ENCODE measurements at places on chromosomes 11 and 22.

DNA sequence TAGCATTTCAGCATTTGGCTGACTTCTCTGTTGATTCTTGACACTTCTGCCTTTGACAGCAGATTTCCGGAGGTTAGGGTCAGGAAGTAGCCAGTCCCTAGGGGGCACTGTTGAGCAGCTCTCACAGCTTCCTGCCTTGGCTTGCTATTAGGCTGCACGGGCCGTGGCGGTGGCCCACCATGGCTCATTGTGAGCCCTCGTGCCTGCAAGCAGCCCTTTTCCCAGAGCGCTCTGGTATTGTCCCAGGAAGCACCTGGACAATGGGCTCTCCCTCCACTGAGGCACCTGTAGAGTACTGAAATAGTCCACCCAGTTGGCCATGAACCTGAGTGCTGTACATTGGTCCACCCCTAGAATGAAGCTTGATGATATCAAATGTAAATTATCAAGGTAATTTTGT lies 100.2 kb upstream of the GAL start:
- peak; percentile 72 for DNase-seq

DNA sequence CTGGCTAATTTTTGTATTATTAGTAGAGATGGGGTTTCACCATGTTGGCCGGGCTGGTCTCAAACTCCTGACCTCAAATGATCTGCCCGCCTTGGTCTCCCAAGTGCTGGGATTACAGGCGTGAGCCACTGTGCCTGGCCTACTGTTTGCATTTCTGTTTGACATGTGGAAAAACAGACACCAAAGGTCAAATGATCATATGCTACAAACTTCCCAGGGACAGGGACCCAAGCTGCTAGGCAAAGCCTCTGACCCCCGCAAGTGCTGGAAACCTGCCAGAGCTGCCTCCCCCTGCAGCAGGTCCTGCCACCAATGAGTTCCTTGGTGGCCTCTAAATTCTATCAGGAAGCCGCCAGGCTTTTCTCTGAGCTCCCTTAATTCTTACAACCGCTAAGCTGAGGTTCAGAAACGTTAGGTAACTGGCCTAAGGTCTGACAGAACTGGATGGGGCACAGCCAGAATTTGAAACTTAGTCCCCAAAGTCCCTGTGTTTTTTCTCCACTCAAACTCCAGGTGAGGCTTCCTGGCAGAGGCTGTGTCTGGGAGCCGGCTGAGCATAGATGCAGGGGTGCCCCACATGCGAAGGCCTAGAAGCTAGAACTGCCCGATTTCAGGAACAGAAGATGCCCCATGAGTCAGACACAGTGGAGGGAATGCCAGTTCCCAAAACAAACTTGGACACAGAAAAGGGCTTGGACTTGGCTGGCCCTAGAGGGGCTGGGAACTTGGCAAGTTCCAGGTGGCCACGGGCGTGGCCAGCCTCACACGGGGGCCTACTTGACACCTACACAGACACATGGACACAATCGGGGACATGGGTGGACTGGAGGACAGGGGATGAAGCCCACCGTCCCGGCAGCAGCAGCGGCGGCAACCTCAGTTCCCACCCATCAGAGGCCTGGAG lies 7.4 kb downstream of the CSNK1E start:
- DNase-seq = no peak

DNA sequence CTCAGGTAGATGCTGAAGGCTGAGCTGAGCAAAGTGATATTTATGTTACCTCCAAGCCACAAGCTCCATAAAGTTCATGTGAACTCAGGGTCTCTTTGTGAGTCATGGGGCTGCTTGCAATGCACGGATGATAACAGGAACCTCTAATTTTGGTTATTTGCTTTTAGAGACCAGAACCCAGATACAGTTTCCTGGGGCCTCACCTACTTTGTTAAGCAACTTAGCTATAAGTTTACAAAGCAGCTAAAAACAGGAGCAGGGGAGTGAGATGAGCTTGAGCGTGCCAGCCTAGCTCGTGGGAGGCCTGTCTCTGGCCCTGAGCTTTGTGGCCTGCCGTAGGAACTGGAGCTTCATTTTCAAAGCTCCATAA lies 29.2 kb downstream of the SREBF2 start:
- peak; percentile 22 for DNase-seq

GRCh38 chr11:119422809-119423508 lies at the start of gene THY1:
Gene THY1, minus strand, starts transcription at chr11:119423172. Its CDS starts 2,267 bp downstream, at chr11:119420905.
- peak; percentile 66 for DNase-seq

GRCh38 chr11:1771700-1772099 lies 8.0 kb upstream of the CTSD start:
- DNase-seq = no peak

GRCh38 chr11:26537341-26537740 lies 34.7 kb downstream of the MUC15 start:
- no peak for DNase-seq

DNA sequence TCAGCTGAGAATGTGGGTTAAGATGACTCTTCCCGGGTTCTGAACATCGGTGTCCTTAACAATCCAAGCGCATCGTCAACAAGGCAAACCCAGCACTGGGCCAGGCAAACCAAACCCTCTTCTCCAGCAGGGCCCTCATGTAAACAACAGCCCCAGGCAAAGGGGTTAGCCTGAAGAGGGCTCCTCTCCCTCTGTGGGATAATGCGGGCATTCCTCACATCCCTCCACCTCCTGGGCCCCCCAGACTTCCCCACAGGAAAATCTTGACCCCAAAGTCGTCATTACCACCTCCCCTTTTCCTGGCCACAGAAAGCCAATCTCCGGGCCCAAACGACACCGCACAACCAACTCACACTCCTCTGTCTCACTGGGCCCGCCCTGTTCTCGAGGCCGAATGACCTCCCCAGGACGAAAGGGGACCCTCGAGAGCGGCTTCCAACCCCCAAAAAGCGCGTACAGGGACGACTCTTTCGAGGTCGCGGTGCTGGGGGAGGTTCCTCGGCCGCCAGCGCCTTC lies 566 bp downstream of the DDB1 start:
- DNase-seq = no peak

GRCh38 chr22:17579535-17579981 lies 16.3 kb downstream of the SLC25A18 start:
- DNase-seq = no peak

DNA sequence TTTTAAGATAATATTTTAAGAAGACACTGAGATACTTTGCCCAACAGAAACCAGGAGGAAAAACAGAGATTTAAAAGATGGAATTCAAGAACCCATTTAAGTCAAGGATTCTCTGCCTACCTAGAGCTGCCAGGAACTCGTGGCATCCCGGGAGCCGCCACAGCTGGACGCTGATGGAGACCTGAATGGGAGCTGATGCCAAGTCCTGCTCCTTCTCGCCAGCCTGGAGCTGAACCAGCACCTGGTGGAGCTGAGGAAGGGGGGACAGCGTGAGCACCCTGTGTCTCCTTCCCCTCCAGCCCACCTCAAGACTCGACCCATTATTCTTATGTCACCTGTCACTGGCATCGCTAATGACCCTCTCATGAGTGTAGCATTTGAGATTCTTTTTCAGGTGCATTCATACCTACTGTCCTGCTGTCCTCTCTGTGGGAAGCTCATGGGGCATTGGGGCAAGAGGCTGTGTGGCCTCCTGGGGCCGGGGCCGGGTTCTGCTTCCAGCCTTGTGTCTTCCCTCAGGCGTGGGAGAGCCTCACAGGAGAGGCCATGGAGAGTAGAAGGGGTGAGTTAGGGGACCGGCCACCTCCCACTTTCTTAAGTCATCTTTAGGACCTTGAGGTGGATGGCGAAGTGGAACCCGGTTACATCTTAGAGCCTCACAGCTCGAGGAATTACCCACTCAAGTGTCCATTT lies 70.8 kb upstream of the PITPNB start:
- no peak for DNase-seq

DNA sequence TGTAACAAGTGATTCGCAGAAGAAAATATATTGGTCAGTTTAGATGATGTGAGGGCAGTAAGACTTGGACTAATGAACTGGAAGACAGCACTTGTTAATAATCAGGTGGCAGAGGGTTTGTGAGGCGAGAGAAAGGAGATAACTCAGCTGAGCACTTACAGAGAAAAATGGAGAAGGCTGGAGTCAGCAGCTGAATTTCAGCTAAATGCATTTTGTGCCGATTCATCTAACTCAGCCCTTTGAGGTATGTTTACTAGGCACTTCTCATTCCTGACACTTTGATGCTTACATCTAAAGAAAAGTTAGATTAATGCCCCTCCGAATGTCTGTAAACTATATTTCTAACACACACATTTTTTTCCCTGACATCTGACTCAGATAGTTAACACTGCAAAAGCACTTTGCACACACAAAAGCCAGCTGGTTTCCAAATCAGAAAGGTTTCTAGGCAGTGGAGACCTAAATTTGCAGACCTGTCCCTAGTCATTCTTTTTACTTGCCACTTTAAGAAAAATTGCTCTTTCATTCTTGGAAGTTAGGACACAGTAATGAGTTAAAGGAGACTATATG lies 859.5 kb upstream of the CCDC90B start:
- no peak for DNase-seq

DNA sequence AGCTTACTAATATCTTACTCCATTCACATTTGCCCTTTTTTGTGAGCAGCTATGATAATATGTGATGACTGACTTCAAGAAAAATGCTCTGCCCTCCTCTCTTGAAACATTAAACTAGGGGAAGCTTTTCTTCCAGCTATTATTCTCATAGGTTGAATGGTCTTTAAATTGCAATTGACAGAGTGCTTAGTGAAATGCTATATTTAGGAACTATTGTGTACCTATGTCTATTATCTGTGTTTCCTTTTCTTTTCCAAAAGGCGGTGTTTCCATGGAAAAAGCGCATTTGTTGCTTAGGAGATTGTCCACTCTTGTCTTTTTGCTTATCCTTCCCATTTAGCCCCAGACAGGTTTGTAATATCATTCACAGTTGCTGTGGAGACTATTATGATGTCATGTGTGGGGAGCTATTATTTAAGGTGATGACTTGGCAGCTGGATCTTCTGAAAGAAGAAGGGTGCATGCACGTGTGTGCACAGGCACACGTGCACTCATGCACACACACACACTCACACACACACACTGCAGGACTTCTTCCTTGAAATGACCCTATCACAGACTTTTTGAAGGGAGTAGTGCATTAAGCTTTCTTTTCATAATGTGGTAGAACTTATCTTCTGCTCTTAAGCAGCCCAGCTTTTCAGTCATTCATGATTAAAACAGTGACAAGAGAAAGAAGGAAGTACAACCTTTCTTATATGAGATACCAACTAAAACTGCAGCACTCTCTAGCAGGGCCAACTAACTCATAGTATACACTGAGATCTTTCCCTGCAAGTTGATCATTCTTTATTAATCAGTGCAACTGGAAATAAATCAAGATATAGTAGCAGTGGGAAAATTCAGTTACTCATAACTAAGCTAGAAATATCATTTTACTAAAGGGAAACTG lies 340.8 kb upstream of the MTNR1B start:
- no peak for DNase-seq

DNA sequence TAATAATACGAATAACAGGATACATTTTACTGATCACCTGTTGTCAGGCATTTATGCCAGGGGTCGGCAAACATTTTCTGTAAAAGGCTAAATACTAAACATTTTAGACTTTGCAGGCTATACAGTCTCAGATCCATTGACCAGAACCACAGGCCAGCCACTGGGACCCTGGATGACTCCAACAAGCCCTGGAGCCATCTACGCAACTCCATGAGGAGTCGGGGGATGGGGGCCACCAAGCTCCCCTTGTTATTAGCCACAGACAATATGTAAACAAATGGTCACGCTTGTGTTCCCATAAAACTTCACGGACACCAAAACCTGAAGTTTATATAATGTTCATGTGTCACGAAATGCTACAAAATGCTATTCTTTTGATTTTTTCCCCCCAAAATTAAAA lies 54.4 kb upstream of the EMID1 start:
- no peak for DNase-seq

- no peak for DNase-seq
These were observed 126.3 kb upstream of the TIMP3 start for GRCh38 chr22:32674925-32675825.

- no peak for DNase-seq
These were observed 1404.2 kb downstream of the BRD1 start for GRCh38 chr22:48423481-48423911.

DNA sequence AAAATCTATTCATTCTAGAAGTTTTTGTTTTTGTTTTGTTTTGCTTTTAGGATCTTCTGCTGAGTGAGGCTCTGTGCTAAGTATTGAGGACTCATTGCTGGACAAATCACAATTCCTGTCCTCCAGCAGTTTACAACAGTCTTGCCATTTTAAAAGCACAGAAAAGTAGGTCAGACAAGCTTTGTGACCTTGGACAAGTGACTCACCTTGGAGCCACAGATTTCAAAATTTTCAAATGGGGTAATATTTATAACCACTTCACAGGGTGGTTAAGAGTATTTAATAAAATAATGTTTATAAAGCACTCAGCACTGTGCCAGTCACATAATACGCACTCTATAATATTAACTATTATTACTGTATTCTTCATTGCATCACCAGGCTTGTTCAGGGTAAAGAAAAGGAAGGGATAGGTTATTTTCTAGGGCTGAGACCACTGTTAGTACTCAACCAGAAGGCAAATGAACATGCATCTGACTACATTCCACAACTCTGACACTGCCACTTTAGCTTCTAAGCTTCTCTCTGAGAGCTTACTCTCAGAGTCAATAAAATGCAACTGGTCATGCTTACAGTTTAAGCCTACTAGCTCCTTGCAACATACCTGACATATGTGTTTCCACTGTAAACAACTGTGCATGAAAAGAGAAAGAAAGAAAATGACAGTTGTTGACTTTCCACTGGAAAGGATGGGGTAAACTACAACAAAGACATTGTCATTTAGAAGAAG lies 63.2 kb upstream of the FIBIN start:
- no peak for DNase-seq

All from nephron progenitor cell (in vitro differentiated cells).